ENCODE measurements at places on chromosomes 11 and 22. TPM values are rescaled to one million over a fixed set of nuclear protein-coding genes. Genes with fewer than 3 reads are reported as not detected.

The PITPNM1 gene
- total RNA-seq = 46.9 TPM

The CDC45 gene
- total RNA-seq = 3.0 TPM

The LIF gene
- total RNA-seq = 13.7 TPM

The SLC15A3 gene
- 11.6 TPM for total RNA-seq

The SERPIND1 gene
- total RNA-seq = not detected

The LIMK2 gene
- total RNA-seq = 53.9 TPM

The RTN4RL2 gene
- 0.81 TPM for total RNA-seq

The FOSL1 gene
- total RNA-seq = 37.2 TPM

The APOA5 gene
- total RNA-seq = not detected

The CD248 gene
- 68.7 TPM for total RNA-seq

The KCTD14 gene
- total RNA-seq = 0.73 TPM

The MPZL2 gene
- total RNA-seq = not detected

The KRTAP5-7 gene
- total RNA-seq = not detected

The OR56A1 gene
- not detected for total RNA-seq

The INPP5J gene
- total RNA-seq = 3.5 TPM

The C11orf86 gene
- not detected for total RNA-seq

The ACR gene
- not detected for total RNA-seq

The MYO18B gene
- not detected for total RNA-seq

The LAYN gene
- 12.8 TPM for total RNA-seq

The OR52I1 gene
- total RNA-seq = not detected

The MMP27 gene
- total RNA-seq = not detected

The APOBEC3G gene
- total RNA-seq = 3.0 TPM

The GDPD5 gene
- total RNA-seq = 3.1 TPM

The ALX4 gene
- not detected for total RNA-seq

The CRYAB gene
- total RNA-seq = 35.5 TPM

The PARVA gene
- 144 TPM for total RNA-seq

The SMTNL1 gene
- total RNA-seq = not detected

The OR56A4 gene
- 0.08 TPM for total RNA-seq

The CTTN gene
- 313 TPM for total RNA-seq

The LARGE2 gene
- not detected for total RNA-seq

The MACROD1 gene
- 22.3 TPM for total RNA-seq
